ENCODE measurements at places on chromosomes 2 and 18.

GRCh38 chr2:61229936-61230335 lies 67.9 kb downstream of the C2orf74 start:
- no peak for DNase-seq

- DNase-seq = no peak
Measured at GRCh38 chr2:18913512-18913911, 324.1 kb upstream of the NT5C1B start.

DNA sequence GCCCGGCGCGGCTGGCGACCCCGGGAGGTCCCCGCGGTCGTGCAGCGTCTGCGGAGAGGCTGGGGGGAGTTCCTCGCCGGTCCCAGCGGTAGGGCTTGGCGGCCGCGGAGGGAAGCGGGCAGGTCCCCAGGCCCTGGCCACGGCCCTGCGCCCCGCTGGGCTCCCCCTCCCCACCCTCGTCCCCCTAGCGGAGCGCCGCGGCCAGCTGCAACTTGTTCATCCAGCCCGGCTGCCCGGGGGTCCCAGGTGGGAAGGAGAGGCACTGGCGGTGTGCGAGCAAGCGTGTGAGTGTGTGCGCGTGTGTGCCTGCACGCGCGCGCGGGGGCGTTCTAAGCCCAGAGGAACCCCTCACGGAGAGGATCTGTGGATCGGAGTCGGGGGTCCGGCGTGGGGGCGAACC lies 1.3 kb downstream of the PTPRM start:
- peak; percentile 20 for DNase-seq

DNA sequence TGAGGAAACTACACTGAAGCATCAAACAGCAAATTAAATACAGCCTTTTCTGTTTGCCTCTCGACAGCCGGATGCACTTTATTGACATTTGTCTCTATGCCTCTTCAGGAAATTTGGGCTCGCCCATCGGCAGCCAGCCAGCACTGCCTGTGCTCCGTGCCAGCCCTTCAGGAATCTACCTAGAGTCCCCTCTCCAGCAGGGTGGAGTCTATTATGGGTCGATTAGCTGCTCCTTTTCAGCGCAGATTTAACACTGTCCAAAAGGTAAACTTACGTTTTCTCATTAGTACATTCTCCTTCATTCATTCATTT lies 91.5 kb downstream of the MYCN start:
- no peak for DNase-seq

- no peak for DNase-seq
Measured at GRCh38 chr2:100691846-100692245, 128.1 kb upstream of the NPAS2 start.

- no peak for DNase-seq
Measured at GRCh38 chr18:49572611-49573345, 10.9 kb downstream of the LIPG start.

DNA sequence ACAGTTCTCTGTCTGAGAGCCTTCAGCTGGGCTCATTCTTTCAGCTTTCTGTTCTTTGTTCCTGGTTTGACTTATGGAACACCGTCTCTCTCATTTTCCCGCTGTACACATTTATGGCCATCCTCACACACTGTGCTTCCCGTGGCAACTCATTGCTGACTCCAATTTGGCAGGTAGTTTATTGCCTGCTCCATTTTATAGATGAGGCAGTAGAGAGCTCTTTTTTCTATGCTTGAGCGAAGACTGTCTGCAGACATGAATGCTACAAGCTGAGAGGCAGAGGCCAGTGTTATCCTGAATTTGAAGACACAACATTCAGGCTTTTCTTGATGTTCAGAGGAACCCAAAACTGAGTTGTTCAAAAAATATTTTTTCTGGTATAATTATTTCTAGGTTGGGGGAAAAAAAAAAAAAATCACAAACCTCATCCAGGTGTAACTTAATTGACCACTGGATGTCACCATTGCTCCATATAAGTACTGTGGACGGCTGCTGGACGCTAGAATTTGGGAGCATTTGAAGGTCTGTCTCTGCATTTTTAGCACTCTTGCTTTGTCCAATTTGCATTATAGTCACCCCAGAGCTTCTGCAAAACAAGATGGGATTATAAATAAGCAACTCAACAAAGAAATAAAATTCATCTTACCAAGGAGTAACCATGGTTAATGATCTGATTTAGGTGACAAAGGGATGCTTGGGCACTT lies 83.5 kb downstream of the HRH4 start:
- no peak for DNase-seq

Measured in fibroblast of gingiva (primary cell).